ENCODE measurements at places on chromosomes 5 and 9. TPM values are rescaled to one million over a fixed set of nuclear protein-coding genes. Genes with fewer than 3 reads are reported as not detected.

- no peak overlapping the region for H3K27ac ChIP-seq
- no peak for DNase-seq
- no peaks in the 10 kb centered on the region for H3K36me3 ChIP-seq
These were observed 21.7 kb downstream of the GM2A start for GRCh38 chr5:151274666-151275065.

- DNase-seq: no peak
- H3K27ac ChIP-seq: peak overlapping the region; percentile 34
- H3K4me1 ChIP-seq: peaks cover 16% of the 10 kb centered on the region
- H3K36me3 ChIP-seq: peaks cover 28% of the 10 kb centered on the region
- H3K27me3 ChIP-seq: no peaks in the 10 kb centered on the region
These were observed 52.2 kb downstream of the ABHD17B start for GRCh38 chr9:71858812-71859211.

- no peak for DNase-seq
- no peaks in the 10 kb centered on the region for H3K27me3 ChIP-seq
- H3K4me1 ChIP-seq: peaks cover 42% of the 10 kb centered on the region
- H3K36me3 ChIP-seq: peaks cover 5% of the 10 kb centered on the region
- H3K27ac ChIP-seq: no peak overlapping the region
These were observed 3.1 kb downstream of the CLTB start for GRCh38 chr5:176413255-176413565.

GRCh38 chr5:151094030-151094851 is 13.4 kb upstream of the TNIP1 start:
- H3K4me3 ChIP-seq: peak overlapping the region; percentile 61
- peak overlapping the region; percentile 93 for H3K27ac ChIP-seq
- peaks cover 71% of the 10 kb centered on the region for H3K4me1 ChIP-seq
- H3K36me3 ChIP-seq: peaks cover 17% of the 10 kb centered on the region
- peaks cover 4% of the 10 kb centered on the region for H3K27me3 ChIP-seq
- DNase-seq: peak; percentile 85

ZNF169 gene
- total RNA-seq: 5.5 TPM

NXNL2 gene
- total RNA-seq: not detected

- no peak overlapping the region for H3K4me3 ChIP-seq
- no peak overlapping the region for H3K27ac ChIP-seq
- no peaks in the 10 kb centered on the region for H3K36me3 ChIP-seq
These were observed 146.6 kb downstream of the EFNA5 start for GRCh38 chr5:107524111-107524510.

IL5 gene
- total RNA-seq: 1.6 TPM
